ENCODE measurements at places on chromosomes 6 and 20. TPM values are rescaled to one million over a fixed set of nuclear protein-coding genes. Genes with fewer than 3 reads are reported as not detected.

- no peak for DNase-seq
These were observed 221.0 kb upstream of the PDE10A start for GRCh38 chr6:165883851-165884640.

- no peak for DNase-seq
These were observed 11.1 kb downstream of the CDH4 start for GRCh38 chr20:61263084-61263695.

Gene PI3
- polyA plus RNA-seq = not detected

Gene ANGPT4
- polyA plus RNA-seq = 0.32 TPM

Gene CCDC28A
- 29.2 TPM for polyA plus RNA-seq
